Suprapubic skin (tissue), 4 donors: ENCODE measurements at places on chromosomes 1 and 21.

- no peak overlapping the region for H3K4me3 ChIP-seq
- peaks cover 28% of the 10 kb centered on the region for H3K4me1 ChIP-seq
- no peaks in the 10 kb centered on the region for H3K36me3 ChIP-seq
- peak overlapping the region; percentile 79 for H3K27ac ChIP-seq
- DNase-seq = peak; percentile 82
These were observed 42.1 kb upstream of the SRP9 start for GRCh38 chr1:225735252-225736149.

DNA sequence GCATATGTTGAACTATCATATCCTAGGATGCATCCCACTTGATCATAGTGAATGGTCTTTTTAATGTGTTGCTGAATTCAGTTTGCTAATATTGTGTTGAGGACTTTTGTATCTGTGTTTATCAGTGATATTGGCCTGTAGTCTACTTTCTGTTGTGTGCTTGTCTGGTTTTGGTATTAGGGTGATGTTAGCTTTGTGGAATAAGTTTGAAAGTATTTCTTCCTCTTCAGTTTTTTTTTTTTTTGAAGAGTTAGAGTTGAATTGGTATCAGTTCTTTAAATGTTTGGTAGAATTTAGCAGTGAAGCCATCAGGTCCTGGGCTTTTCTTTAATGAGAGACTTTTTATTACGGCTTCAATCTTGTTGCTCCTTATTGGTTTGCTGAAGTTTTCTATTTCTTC lies 162.3 kb downstream of the VAV3 start:
- H3K36me3 ChIP-seq = no peaks in the 10 kb centered on the region
- no peak overlapping the region for H3K27ac ChIP-seq
- DNase-seq = no peak
- H3K27me3 ChIP-seq = no peaks in the 10 kb centered on the region

DNA sequence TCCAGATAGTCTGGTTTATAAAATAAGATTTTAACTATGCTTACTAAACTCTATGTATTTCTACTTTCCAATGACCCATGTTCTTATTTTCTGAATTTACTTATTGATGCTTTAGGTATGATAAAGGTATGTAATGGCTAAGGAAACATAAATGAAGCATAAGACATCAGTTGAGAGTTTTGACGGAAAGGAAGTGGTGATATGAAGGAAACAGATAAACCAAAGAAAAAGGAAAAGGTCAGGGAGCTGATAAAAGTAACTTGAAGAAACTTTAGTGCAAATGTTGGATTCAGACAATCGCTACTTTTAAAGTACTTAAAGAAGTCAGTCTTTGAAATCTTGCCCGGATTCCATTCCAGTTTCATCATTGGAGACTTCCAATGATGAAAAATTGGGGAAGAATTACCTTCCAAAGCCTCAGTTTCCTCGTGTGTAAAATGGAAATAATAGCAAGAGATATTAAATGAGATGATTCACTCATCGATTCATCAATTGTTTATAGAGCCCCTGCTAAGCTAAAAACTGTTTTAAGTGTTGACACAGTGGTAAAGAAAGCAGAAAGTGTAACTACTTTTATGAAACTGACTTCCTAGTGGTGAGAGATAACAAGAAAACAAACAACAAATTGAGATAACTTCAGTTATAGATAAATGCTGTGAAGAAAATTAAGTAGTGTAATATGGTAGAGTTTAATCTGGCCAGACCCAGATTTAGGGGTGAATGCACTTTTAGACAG lies 10.6 kb downstream of the PTPRC start:
- no peak overlapping the region for H3K4me3 ChIP-seq
- no peaks in the 10 kb centered on the region for H3K36me3 ChIP-seq
- no peak for DNase-seq
- H3K27me3 ChIP-seq = no peaks in the 10 kb centered on the region

- H3K4me1 ChIP-seq = no peaks in the 10 kb centered on the region
- H3K27me3 ChIP-seq = no peaks in the 10 kb centered on the region
- no peak overlapping the region for H3K4me3 ChIP-seq
- H3K36me3 ChIP-seq = peaks cover 55% of the 10 kb centered on the region
These were observed 15.2 kb downstream of the LRRC71 start for GRCh38 chr1:156935505-156936128.

DNA sequence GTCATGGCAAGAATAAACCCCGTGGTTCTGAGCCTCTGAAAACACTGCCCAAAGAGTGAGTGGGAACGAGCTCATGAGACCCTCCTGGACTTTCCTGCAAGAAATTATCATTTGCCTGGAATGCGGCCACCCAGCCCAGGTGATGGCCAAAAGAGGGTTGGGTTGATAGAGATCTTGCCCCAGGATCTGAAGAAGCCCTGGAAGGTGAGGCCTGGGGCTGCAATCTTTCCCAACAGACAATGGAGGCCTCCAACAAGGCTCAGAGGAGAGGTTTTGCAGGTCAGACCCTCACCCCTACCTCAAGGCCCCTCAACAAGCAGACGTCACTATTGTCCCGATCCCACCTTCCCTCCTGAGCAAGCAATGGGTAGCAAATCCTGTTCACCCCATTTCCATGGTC lies 106.0 kb upstream of the SOD1 start:
- no peak overlapping the region for H3K4me3 ChIP-seq
- H3K4me1 ChIP-seq = peaks cover 25% of the 10 kb centered on the region
- no peak overlapping the region for H3K27ac ChIP-seq
- DNase-seq = no peak
- no peaks in the 10 kb centered on the region for H3K36me3 ChIP-seq
- H3K27me3 ChIP-seq = peaks cover 9% of the 10 kb centered on the region
